ENCODE measurements at places on chromosomes 6 and 20. TPM values are rescaled to one million over a fixed set of nuclear protein-coding genes. Genes with fewer than 3 reads are reported as not detected.

Gene DSTN
- total RNA-seq: 615 TPM

GRCh38 chr6:2911171-2911570 lies 8.1 kb upstream of the SERPINB9 start:
- DNase-seq: no peak

Gene COL20A1
- total RNA-seq: not detected

DNA sequence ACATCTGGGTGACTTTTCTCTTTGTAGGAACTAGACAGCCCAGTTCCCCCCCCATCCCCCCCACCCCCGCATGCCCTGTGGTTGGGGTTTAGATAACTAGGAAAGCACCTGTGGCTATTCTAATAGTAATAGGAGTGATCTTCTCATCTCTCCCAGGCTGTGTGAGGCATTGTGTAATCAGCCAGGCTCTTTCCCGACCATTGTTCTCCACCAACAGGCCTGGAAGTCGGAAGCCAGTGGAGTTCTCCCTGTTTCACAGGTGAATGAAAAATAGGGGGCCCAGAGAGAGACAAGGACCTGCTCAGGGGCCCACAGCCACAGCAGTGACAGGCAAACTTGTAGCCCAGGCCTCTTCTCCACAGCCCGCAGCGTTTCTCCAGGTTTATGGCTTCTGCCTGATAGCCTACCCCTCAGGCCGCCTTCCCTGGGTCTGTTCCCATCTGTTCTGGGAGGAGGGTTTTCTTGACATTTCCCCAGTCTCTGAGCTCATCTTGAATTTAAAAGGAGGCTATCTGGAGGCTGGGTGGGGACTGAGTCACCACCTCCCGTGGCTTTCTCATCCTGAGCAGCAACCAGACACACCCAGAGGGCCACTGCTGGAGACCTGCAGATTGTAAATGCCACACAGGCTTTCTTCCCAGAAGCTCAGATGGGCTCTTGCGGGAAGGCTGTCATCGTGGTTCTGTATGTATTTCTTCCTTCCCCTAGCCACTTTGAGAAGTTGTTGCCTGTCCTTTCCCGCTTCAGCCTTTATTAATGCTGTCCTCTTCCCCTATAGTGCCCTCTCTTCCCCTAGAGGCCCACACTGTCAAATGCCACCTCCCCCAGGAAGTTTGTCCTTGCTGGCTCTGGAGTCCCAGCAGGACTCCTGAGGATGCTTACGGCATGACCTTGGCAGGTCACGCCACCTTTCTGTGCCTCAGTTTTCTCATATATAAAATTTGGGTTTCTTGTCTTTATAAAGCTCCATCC lies 75.9 kb upstream of the MYL9 start:
- peak; percentile 92 for DNase-seq

GRCh38 chr6:32785781-32786533 lies 22.6 kb upstream of the HLA-DQB2 start:
- peak; percentile 45 for DNase-seq

- DNase-seq: no peak
These were observed 168.0 kb upstream of the CHD6 start for GRCh38 chr20:41786158-41786557.

GRCh38 chr6:168362276-168362990 lies 42.9 kb upstream of the DACT2 start:
- DNase-seq: no peak

DNA sequence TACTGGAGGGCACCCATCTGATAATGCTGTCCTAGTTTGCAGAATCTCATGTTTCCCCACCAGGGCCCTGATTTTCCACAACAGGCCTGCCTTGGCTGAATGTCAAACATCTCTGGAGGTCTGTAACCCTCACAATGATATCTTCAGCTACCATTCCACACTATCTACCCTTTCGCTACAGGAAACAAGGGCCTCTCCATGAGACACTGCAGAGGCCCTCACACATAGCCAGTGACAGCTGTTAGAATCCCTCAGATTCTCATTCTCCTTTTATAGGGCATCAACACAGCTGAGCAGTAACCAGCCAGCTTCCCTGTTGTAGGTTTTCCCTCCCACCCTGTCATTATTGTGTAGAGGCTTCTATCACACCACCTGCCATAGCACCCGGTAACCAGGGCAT lies 29.6 kb upstream of the MICB start:
- DNase-seq: no peak

GRCh38 chr20:112396-112795 lies 24.9 kb downstream of the DEFB125 start:
- DNase-seq: no peak

DNA sequence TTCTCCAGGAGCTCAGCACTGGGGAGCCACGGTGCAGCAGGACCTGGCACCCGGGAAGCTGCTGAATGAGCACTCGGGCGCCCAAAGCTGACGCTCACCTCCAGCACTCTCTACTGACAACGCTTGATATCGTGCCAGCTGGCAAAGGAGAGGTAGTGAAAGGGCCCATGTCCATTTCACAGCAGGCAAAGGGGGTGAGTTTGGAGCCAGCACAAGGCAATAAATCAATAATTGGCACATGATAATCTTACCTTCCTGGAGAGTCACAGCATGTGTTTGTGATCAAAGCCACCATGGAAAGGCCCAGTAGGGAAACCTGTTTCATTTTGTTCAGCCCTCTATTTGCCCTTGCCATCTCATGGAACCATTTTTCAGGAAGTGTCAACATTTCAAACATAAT lies 23.3 kb upstream of the SMIM26 start:
- DNase-seq: no peak

All from HFFc6 (cell line).